Trophoblast cell (in vitro differentiated cells and primary cell): ENCODE measurements at places on chromosomes 6 and 20.

- no peak overlapping the region for H3K27ac ChIP-seq
- no peak for DNase-seq
- H3K27me3 ChIP-seq: no peaks in the 10 kb centered on the region
- H3K4me3 ChIP-seq: no peak overlapping the region
- no peaks in the 10 kb centered on the region for H3K4me1 ChIP-seq
Measured at GRCh38 chr6:63798378-63798777, 162.8 kb downstream of the PHF3 start.

DNA sequence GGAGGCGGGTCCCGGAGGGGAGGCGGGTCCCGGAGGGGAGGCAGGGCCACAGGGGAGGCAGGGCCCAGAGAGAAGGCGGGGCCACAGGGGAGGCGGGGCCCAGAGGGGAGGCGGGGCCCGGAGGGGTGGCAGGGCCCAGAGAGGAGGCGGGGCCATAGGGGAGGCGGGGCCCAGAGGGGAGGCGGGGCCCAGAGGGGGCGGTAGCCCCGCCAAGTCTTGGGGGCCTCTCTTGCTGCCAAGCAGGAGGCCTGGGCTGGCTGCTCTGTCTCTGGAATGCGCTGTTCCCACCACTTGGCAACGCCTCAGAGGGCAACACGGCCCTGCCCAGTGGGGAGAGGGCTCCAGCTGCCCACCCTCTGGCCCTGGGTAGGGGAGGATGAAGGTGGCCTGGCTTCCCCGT, 80.5 kb downstream of the YTHDF1 start:
- no peaks in the 10 kb centered on the region for H3K27me3 ChIP-seq
- no peak overlapping the region for H3K27ac ChIP-seq
- H3K4me1 ChIP-seq: no peaks in the 10 kb centered on the region

DNA sequence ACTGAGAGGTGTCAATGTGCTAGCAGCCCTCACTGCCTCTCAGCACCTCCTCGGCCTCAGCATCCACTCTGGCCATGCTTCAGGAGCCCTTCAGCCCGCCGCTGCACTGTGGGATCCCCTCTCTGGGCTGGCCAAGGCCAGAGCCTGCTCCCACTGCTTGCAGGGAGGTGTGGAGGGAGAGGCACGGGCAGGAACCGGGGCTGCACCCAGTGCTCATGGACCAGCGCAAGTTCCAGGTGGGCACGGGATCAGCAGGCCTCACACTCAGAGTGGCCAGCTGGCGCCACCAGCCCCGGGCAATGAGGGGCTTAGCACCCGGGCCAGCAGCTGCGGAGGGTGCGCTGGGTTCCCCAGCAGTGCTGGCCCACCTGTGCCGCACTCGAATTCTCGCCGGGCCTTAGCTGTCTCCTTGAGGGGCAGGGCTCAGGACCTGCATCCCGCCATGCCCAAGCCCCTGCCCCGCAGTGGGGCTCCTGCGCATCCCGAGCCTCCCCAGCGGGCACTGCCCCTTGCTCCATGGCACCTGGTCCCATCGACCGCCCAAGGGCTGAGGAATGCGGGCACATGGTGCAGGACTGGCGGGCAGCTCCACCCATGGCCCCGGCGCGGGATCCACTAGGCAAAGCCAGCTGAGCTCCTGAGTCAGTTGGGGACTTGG, 80.4 kb upstream of the MANEA start:
- H3K27me3 ChIP-seq: no peaks in the 10 kb centered on the region
- H3K4me1 ChIP-seq: no peaks in the 10 kb centered on the region

- no peak overlapping the region for H3K27ac ChIP-seq
- H3K27me3 ChIP-seq: no peaks in the 10 kb centered on the region
- no peak overlapping the region for H3K4me3 ChIP-seq
- H3K36me3 ChIP-seq: no peaks in the 10 kb centered on the region
Measured at GRCh38 chr6:13870214-13870830, 54.4 kb upstream of the RNF182 start.

DNA sequence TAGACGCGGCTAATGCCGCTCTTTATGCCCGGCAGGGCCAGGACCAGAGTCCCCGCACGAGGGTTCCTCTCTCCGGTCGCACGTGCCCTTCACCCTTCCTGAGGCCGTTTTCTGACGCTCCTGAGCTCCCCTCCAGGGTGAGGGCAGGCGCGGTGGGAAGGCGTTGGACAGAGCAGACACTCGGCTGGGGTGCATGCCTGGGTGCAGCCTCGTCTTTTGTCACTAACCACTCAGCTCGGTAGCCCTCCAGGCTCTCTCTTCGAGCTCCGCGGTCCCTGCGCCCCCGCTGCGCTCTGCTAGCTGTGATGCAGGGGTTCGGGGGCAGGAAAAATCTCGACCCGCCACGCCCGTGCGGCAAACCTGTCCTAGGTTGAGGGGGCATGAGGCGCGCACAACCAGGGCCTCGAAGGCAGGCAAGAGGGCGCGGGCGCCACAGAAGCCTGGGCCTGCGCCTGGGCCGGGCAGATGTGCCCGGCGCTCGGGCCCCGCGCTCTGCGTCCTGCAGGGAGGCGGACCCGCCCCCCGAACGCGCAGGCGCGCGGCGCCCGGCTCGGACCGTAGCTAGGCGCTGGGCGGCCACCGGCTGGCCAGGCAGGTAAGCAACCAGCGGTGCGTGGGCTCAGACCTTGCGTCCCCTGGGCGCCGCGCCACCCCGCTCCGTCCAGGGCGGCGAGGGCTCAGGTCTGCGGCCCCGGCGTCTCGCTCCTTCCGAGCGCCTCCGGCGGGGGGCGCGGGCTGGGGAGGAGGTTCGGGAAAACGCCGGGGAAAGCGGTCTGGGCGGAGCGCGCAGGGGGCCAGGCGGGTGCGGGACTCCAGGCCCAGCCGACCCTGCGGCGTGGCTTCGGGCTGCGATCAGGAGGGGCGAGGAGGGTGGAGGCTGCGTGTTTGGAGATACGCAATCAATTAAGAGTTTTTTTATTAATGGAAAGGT, at the start of gene L3MBTL1:
TSS of gene L3MBTL1 (plus strand) at position 548 of the 931 bp plus-strand sequence. CDS start 5,807 bp downstream, outside the sequence.
- no peak within 1 kb of the TSS for H3K27ac ChIP-seq
- peaks cover 6% of the 10 kb centered on the region for H3K27me3 ChIP-seq
- DNase-seq: peak; percentile 78

GRCh38 chr6:37602801-37603200, 94.9 kb downstream of the MDGA1 start:
- no peaks in the 10 kb centered on the region for H3K36me3 ChIP-seq
- no peak overlapping the region for H3K27ac ChIP-seq
- H3K4me3 ChIP-seq: no peak overlapping the region
- no peaks in the 10 kb centered on the region for H3K4me1 ChIP-seq
- no peaks in the 10 kb centered on the region for H3K27me3 ChIP-seq

- H3K27ac ChIP-seq: no peak overlapping the region
- H3K27me3 ChIP-seq: no peaks in the 10 kb centered on the region
- DNase-seq: no peak
- H3K36me3 ChIP-seq: peaks cover 1% of the 10 kb centered on the region
- peaks cover under 1% of the 10 kb centered on the region for H3K4me1 ChIP-seq
Measured at GRCh38 chr20:34042262-34042661, 48.6 kb downstream of the RALY start.

- H3K36me3 ChIP-seq: no peaks in the 10 kb centered on the region
- no peaks in the 10 kb centered on the region for H3K4me1 ChIP-seq
- no peak overlapping the region for H3K4me3 ChIP-seq
- no peak for DNase-seq
Measured at GRCh38 chr20:59157531-59157930, 6.1 kb upstream of the ZNF831 start.

DNA sequence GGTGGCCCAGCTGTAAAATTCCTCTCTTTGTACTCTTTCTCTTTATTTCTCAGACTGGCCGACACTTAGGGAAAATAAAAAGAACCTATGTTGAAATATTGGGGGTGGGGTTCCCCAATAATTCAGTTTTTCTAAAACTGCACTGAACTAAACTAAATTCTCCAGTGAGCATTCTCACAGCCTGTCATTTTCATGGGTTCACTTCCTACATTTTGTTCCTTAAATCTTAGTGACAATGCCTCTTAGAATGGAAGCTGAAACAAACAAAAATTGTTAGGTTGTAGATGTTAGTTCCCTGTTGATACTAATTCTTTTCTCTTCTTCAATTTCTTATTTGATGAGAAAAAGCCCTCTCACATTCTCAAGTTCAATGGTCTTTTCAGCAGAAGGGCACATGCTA, 35.8 kb upstream of the IFNGR1 start:
- H3K4me1 ChIP-seq: no peaks in the 10 kb centered on the region
- no peak for DNase-seq

GRCh38 chr6:6825193-6825784, 236.8 kb downstream of the LY86 start:
- no peak for DNase-seq
- no peak overlapping the region for H3K27ac ChIP-seq
- no peaks in the 10 kb centered on the region for H3K27me3 ChIP-seq

GRCh38 chr6:24719125-24719971, at the start of gene C6orf62:
Gene C6orf62 (minus strand): TSS chr6:24719154. CDS start chr6:24718668, 486 bp downstream.
- peak; percentile 59 for DNase-seq
- peak within 1 kb of the TSS; percentile 93 for H3K4me3 ChIP-seq
- H3K27me3 ChIP-seq: no peaks in the 10 kb centered on the region
- H3K27ac ChIP-seq: peak within 1 kb of the TSS; percentile 96

DNA sequence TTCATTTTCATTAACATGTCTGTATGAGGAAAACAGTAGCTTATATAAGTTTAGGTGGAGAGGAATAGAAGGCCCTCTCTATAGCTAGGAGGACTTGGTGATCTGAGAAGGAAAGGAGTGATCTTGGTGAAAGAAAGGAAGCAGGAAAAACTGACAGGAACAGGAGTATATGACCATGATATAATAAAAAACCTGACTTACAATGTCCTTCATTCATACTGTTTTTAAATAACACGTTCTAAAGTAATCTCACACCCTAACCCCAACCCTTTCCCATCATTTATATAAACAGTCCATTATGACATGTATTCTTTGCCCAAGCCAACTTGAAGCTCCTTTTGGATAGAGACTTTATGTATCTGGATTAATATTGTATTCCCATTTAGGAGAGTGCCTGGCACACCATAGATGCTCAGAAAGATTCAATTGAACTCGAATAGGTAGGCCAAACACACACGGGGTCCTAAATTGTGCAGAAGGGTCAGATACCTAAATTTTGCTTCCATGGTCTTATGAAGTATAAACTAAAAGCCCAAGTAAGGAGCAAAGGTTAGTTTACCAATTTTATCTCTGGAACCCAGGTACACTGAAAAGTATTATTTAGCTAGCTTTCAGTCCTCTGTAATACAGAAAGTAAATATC, 75.9 kb downstream of the OR2B2 start:
- no peaks in the 10 kb centered on the region for H3K27me3 ChIP-seq
- peak overlapping the region; percentile 78 for H3K4me3 ChIP-seq
- H3K36me3 ChIP-seq: no peaks in the 10 kb centered on the region
- no peaks in the 10 kb centered on the region for H3K4me1 ChIP-seq
- H3K27ac ChIP-seq: peak overlapping the region; percentile 90

DNA sequence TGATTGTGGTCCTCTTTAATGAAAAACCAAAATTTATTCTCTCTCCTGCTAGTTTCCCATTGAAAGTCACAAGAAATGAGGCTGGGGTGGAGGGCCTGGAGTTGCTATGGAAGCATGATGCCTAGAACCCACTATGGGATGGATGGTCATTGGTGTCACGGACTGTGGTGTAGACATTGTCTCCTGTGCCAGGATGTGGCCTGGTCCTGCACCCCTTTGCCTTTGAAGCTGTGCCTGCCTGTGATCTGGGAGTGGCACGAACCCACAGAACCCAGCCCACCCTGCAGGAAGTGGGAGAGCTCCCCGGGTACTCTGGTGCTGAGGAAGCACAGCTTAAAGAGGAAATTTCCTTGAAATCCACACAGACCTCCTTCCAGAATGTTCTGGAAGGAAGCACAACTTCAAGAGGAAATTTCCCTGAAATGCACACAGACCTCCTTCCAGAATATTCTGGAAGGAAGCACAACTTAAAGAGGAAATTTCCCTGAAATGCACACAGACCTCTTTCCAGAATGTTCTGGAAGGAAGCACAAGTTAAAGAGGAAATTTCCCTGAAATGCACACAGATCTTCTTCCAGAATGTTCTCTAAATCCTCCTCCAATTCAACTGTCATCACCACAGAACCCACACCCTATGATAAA, 105.6 kb downstream of the CDH26 start:
- H3K27me3 ChIP-seq: no peaks in the 10 kb centered on the region
- peaks cover 3% of the 10 kb centered on the region for H3K4me1 ChIP-seq
- no peak overlapping the region for H3K27ac ChIP-seq
- H3K36me3 ChIP-seq: no peaks in the 10 kb centered on the region
- no peak for DNase-seq
- H3K4me3 ChIP-seq: no peak overlapping the region

GRCh38 chr20:16661756-16662155, 68.1 kb upstream of the SNRPB2 start:
- H3K4me3 ChIP-seq: no peak overlapping the region
- H3K27ac ChIP-seq: no peak overlapping the region
- no peaks in the 10 kb centered on the region for H3K27me3 ChIP-seq
- no peaks in the 10 kb centered on the region for H3K4me1 ChIP-seq

DNA sequence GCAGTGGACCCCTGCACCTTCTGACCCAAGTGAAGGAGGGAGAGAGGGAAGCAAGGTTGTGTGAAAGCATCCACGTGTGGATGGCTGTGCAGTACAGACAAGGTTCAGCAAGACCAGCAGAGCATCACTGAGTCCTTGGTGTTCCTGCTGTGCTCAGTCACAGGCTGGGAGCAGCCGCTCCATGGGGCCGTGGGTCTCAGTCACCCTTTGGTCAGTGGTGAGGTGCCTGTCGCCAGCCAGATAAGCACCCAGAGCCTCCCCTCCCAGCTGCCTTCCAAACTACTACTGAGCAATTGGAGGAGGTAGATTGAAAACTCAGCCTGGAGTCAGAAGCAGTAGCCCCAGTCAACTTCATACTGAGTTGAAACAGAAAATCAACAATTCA, 218.9 kb downstream of the SLC24A3 start:
- no peaks in the 10 kb centered on the region for H3K27me3 ChIP-seq
- H3K27ac ChIP-seq: no peak overlapping the region
- no peak for DNase-seq
- H3K4me3 ChIP-seq: no peak overlapping the region
- no peaks in the 10 kb centered on the region for H3K36me3 ChIP-seq
